Amniotic stem cell (primary cell): ENCODE measurements at places on chromosomes 7 and 10.
A peak's percentile ranks its signal among the peaks of the same experiment; 100 is the strongest.

- DNase-seq = no peak
Measured at GRCh38 chr10:8248868-8249267, 194.4 kb downstream of the GATA3 start.

- no peak for DNase-seq
Measured at GRCh38 chr10:6476989-6477388, 103.1 kb downstream of the PRKCQ start.

GRCh38 chr7:91636728-91637127, 243.8 kb downstream of the MTERF1 start:
- no peak for DNase-seq

GRCh38 chr10:718143-718700, 28.8 kb upstream of the DIP2C start:
- DNase-seq = no peak

GRCh38 chr10:85642421-85643170, 724.0 kb downstream of the GRID1 start:
- DNase-seq = no peak

- DNase-seq = no peak
Measured at GRCh38 chr10:131868436-131868835, 32.4 kb upstream of the PPP2R2D start.

- no peak for DNase-seq
Measured at GRCh38 chr7:99128076-99128950, 15.6 kb downstream of the SMURF1 start.

- DNase-seq = no peak
Measured at GRCh38 chr10:131778385-131778784, 122.4 kb upstream of the PPP2R2D start.

- DNase-seq = no peak
Measured at GRCh38 chr10:69409968-69410367, 6.8 kb downstream of the TACR2 start.

DNA sequence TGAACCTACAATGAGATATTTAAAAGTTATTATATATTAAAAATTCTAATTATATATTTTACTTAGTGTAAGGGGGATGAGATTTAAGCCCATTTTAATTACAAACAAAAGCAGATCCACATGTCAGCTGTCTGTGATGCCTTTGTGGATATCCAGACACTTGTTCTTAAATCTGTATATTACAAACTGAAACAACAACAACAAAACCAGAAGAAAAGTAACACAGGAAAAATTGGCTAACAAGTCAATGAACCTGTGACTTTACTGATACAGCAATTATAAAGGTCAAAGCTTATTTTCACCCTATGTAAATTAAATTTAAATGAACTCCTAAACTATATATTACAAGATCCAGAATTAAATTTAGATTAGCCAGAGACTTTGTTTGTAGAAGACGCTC, 222.7 kb downstream of the CHCHD3 start:
- no peak for DNase-seq

DNA sequence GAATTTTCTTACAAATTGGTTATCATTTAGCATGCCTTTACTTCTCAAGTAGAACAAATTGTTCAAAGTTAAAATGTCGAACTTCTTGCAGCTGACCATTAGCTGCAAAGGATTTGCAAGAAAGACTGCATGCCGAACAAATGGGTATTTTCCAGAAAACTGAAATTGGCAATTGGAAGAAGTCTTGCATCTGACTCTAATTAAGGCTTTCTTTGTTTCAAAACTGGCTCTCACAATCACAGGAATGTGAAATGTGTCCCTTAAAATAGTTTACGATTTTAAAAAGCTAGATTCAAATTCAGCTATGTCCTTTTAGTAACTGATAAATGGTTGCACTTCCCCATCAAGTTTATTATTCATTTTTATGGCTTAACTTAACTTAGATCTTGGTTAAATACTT, 207.9 kb downstream of the ARL4A start:
- no peak for DNase-seq

- no peak for DNase-seq
Measured at GRCh38 chr7:101363734-101364374, 1.2 kb downstream of the COL26A1 start.

DNA sequence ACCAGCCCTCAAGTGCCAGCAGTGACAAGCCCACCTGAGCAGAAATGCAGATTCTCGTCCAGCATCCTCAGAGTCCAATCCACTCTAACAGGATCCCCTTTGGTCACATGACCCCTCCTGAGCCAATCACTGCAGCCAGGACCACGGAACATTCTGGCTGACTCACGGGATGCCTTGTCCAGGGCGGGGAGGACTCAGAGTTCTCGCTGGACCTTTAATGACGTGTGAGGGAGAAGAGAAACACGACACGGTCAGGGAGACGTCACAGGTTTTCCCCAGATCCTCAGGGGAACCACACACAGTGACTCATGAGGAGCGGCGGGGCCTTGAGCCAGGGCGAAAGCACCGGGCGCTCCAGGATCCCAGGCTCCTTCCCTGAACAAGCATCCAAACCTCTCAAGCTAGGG, 155.7 kb downstream of the PTPRN2 start:
- no peak for DNase-seq

GRCh38 chr7:108643136-108643535, 73.5 kb downstream of the DNAJB9 start:
- no peak for DNase-seq

DNA sequence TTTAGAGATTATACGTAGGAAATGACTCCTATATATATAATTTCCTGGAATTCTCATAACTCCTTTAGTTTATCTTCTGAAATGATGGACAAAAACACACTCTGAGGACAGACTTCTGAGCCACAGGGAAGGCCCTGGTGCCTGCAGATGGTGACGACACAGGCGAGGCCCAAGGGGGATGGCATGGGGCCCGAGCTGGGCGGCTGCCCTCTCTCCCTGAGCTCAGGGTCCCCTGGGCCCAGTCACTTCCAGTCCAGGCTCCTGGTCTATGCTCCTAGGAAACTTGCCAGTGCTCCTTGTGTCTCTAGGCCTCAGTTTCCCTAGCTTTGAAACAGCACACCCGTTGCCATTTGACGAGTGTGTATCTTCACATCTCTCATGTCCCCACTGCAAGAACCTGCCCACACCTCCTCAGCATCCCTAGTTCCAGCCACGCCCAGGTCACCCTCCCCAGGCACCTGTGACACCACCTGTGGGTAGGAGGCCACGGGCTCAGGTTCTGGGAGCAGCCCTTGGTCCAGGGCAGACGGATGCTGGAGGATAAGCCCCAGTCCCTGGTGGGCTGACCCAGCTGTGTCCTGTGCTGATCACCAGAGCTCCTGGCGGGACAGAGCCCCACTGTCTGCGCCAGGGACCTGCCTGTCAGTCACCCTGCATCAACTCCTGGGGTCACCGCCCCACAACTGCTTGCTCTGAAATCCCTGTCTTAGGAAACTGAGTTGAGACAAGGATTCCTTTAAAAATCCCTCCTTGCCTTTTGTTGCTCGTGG, 23.4 kb upstream of the SHH start:
- no peak for DNase-seq

DNA sequence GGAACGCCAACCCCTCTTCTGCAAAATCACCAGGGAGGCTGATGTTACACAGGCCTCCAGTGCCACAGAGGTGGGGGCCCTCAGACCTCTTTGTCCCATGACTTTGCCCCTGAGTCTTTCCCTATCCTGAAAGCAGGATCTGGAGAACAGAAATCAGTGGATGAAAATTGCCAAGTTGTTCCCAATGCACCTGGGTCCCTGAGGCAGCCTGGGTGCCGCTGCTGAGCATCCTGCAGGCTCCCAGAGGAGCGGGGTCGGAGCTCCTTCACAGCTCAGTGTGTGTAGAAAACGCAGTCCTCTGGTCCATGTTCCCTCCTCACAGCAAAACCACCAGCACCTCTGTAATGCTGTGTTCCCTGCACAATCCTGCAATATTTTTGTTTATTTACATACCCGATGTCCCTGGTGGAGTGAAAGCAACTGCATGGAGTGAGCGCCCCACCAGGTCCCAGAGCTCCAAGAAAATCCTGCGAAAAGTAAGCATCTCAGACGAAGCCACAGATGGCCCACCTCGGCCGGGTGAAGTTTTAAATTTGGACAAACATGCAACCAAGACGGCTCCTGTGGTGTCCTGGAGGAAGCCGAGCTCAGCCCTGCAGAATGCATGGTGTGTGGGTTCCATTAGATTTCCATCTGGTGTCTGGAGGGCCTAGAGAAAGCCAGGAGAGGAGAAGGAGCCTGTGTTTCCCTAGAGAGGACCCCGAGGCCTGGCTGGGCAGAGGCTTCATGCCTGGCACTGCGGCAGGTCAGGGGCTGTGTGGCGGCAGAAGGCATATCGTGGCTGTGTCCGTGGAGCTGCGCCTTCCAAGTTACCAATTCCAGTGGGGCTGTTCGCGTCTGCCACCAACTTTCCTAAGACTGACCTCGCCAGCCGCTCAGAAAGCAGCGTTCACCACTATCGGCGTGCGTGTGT, 235.2 kb downstream of the WDR37 start:
- DNase-seq = no peak

GRCh38 chr10:6165221-6165725, 37.5 kb upstream of the PFKFB3 start:
- no peak for DNase-seq

DNA sequence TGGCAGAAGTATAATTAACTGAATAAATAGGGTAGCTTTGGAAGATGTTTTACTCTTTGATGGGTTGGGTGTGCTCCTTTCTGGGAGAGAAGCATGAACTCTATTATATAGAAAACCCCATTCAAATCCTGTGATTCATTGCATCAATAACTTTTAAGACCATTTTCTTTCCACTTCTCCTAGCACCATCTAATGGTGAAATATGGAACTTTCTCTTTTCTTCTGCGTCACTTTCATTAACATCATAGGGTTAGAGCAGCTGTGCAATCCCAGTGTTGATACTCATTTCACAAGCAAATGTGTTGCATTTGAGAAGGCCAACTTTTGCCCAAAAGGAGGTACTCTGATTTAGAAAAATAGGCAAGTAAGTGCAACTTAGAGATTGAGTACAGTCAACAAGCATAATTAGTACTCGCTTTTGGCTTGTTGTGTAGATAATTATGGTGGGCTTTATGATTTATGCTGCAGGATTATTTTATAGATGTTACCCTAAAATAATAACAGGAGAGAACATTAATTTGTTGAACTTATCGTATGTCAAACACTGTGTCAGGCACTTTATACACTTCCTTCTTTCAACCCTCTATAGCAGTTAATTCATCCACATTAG, 92.9 kb downstream of the CPED1 start:
- DNase-seq = peak; percentile 23

- DNase-seq = no peak
Measured at GRCh38 chr7:98217623-98218582, 6.7 kb downstream of the BHLHA15 start.

- DNase-seq = no peak
Measured at GRCh38 chr7:157494506-157495176, 157.8 kb downstream of the DNAJB6 start.

DNA sequence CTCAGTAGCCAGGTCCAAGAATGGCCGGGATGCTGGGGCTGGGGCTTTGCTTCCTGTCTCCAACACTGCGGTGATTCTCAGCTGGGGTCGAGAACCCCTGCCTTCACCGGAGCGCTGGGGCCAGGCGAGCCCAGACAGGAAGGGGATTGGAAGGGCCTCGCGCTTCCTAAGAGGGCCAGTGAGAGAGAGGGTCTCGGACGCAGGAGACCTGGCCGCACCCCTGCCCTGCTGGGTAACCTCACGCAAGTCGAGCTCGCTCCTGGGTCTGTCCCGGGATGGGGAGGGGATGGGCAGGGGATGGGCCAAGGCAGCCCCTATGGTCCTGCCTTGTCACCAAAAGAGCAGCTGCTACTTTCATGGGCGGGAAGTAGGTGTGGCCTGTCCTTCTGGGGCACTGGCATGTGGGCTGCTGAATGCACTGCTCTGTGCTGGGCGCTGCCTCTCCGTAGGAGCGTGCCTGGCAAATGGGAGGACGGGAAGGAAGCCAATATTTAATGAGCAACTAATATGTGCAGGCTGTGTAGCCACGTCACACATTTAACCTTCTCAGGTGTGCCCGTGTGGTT, 20.0 kb downstream of the KCNK18 start:
- no peak for DNase-seq

- no peak for DNase-seq
Measured at GRCh38 chr7:111026343-111026742, 64.6 kb upstream of the LRRN3 start.

DNA sequence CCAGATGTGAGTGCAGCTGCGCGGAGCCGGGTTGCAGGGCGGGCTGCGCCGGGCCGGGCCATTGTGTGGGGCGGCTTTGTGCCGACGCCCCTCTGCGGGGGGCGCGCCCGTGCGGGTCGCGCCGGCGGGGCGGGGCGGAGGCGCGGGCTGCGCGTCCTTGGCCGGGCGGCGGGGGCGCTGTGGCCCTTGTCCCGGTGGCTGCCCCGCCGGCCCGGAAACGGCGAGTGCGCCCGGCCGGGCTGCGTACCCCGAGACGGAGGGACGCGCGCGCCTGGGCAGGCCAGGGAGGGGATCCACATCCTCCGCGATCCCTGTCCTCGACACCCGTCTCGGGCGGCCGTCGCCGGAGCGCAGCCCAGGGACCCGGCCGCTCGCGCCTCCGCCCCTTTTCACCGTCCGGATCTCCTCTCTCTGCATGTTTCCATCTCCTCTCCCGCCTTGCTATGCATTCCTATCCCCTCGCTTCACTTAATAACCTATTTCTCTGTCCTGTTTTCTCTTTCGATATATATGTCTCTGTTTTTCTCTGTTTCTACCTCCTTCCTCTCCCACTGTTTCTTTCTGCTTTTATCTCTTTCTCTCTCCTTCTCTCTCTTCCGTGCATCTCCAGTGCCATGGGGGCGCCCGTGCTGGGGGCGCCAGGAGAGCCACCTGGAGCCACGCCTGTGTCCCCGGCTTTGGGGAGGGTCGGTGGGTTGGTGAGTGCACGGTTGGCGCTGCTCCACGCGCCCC, 765 bp downstream of the PFKFB3 start:
- peak; percentile 37 for DNase-seq

DNA sequence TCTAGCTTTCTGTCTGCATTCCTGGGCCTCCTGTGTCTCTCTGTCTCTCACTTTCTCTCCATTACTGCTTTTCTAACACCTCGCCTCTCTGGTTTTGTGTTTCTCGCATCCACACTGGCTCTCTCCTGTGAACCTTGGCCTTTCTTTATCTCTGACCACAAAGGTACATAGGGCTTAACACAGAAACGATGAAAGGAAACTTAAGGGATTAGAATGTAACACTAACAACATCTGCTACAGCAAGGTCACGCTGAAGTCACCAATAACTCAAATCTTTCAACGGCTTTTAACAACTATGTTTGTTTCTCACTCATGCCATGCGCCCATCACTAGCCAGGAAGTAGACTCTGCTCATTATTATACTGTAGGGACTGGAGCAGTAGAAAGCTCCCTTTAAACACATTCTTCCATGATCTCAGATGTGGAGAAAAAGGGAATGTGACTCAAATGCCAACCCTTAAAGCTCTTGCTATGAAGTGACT, 9.3 kb upstream of the OR6V1 start:
- DNase-seq = no peak
